ENCODE measurements at places on chromosomes 3 and 15.

GRCh38 chr3:169104972-169105371, 558.5 kb downstream of the MECOM start:
- DNase-seq: no peak

DNA sequence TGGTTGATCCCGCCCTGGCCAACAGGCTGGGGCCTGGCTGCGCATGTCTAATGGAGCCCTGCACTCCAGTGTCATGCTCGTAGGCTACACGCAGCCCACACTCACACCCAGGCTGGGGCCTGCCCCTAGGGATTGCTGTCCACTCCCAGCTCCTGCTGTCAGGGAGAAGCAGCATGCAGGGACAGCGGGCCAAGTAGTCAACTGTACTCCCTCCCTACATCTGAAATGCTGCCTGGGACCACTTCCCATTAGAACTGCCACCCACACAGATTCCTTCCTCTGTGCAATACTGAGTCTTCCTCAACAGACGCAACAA, 16.1 kb downstream of the ALS2CL start:
- DNase-seq: no peak

GRCh38 chr3:31002730-31003129, 108.3 kb upstream of the GADL1 start:
- no peak for DNase-seq

GRCh38 chr15:59976480-59977271, 27.4 kb upstream of the FOXB1 start:
- DNase-seq: no peak

DNA sequence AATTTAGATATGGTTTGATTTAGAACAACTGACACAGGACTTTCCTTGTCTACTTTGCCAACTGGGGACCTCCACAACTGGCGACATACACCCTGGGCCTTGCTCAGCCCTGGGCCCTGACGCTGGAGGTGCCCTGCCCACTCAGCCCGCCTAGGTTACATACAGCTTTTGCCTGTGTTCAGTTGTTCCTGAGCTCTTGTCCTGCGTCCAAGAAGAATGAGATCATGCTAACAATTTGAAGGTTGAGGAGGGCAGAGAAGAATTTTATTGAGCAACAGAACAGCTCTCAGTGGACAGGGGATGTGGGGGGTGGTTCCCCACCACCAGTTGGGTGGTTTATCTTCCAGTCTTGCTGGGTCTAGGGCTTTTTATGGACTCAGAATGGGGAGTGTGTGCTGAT, 67.9 kb downstream of the IQCH start:
- no peak for DNase-seq

GRCh38 chr3:10733297-10733696, 82.7 kb upstream of the SLC6A11 start:
- DNase-seq: no peak

DNA sequence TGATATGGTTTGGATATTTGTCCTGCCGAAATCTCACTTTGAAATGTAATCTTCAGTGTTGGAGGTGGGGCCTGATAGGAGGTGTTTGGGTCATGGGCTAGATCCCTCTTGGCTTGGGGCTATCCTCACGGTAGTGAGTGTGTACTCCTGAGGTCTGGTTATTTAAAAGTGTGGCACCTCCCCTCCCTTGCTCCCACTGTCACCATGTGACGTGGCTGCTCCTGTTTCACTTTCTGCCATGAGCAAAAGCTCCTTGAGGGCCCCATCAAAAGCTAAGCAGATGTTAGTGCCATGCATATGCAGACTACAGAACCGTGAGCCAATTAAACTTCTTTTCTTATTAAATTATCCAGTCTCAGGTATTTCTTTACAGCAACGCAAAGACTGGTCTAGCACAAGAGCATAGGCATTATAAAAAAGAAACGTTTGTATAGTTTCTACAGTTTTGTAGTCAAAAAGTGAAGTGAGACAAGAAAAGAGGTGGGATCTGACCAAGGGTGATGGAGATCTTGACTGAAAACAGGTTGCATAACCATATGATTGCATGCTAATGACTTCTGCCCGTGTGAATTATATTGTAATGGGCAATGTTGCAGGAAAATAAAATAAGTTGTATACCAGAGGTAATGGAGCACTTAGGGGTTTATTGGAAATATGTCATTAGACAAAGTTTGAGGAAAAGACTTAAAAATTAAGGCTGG, 28.5 kb upstream of the CLASP2 start:
- no peak for DNase-seq

- DNase-seq: no peak
Measured at GRCh38 chr3:151900460-151900859, 27.0 kb downstream of the SUCNR1 start.

DNA sequence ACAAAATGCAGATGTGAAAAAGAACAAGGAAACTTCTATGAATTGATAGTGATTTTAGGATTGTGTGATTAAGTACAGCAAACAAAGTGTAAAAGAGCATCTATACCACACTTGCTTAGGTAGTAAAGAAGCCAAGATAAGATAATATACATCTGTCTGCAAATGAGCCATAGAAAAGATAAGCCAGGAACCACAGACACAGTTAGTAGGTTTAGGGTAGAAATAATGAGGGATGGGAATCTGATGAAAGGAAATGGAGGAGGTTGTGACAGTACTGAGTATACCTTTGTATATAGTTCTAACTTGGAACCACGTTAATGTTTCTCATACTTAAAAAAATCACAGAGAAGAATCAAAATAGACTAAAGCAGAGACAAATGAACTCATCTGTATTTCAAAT, 54.0 kb downstream of the TCF12 start:
- DNase-seq: no peak

DNA sequence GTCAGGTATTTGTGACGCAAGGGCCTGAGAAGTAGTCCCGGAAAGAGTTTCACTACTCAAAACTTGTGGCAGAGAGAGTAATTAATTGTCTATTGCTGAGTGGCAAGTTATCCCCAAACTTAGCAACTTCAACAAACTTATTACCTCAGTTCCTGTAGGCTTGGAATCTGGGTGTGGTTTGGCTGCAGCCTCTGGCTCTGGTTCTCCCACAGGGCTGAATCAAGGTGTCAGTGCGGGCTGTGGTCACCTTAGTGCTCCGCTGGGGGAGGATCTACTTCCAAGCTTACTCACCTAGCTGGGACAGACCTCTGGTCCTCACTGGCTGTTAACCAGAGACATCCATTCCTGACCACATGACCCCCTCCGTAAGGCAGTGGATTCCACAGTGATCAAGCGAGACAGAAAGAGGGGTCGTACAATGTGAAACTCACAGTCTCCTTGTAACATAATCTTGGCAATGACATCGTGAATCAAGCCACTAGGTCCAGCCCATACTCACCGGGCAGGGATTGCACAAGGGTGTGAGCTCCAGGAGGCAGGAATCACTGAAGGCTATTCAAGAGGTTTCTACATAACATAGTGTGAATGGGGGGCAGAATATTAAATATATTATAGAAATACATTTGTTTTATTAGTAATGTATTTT, 138.3 kb downstream of the RYR3 start:
- no peak for DNase-seq

DNA sequence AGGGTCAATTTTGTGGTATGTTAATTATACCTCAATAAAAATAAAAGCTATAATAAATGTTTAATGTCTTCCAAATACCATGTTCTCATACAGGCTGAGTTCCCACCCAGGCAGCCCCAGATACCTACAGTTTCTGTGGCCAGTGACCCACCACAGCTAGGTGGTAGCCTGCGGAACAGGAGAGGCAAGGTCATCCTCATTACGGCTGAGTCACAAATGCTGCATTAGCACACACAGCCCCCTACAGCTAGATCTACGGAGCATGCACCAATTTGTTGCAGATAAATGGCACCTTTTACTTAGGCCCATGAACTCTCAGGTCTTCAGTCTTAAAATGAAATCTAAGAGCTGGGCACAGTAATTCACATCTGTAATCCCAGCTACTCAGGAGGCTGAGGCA, 5.1 kb downstream of the SPATA12 start:
- no peak for DNase-seq

- DNase-seq: no peak
Measured at GRCh38 chr3:186414735-186415419, 52.8 kb upstream of the DGKG start.

- no peak for DNase-seq
Measured at GRCh38 chr3:41794748-41795589, 166.9 kb downstream of the ULK4 start.

DNA sequence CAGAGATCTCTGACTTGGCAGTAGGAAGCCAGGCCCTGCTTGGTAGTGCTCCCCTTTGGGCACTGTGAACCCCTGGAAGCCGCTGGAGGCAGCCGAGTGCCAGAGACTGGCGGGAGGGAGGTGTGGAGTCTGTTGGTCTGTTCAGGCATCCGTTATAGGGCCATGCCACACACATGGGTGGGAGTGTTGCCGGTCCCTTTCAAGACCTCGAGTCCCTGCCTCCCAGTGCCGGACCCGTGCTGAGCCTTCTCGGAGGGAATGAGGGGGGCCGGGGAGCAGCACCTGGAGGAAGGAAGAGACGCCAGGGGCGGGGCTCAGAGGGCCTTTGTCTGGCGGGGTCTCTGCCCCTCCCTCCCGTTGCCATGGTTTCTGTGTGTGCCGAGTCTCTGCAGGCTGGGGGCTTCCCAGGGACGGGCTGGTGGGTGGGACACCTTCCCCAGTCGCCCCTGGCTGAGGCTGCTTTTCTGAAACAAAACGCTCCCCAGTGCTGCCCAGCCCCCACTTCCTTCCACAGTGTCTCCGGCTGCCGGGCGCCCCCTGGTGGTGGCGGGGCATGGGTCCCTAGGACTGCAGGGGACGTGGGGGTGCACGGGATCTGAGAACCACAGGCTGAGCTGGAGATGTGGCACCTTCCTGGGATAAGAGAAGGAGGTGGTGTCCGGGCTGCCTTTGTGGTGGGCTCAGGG, 10.0 kb downstream of the GNAI2 start:
- DNase-seq: no peak

DNA sequence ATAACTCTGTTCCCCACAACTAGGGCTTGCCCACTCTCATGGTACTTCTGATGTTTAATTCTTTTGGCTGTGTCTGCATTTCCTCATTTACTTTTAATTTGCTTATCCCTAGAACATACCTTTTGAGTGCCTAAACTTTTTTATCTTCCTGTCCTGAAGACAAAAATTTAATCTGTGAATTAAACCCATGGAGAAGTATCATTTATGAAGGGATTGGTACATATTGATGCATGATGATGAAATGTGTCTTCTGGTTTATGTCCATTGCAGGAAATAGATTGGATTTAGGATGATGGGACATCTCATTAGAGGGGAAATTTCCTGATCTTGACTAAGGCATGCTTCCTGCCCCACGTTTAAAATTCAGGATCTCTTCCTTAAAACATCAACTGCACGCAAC, 109.5 kb downstream of the PGPEP1L start:
- DNase-seq: no peak

GRCh38 chr3:183159333-183159732, 3.2 kb downstream of the LAMP3 start:
- DNase-seq: no peak

DNA sequence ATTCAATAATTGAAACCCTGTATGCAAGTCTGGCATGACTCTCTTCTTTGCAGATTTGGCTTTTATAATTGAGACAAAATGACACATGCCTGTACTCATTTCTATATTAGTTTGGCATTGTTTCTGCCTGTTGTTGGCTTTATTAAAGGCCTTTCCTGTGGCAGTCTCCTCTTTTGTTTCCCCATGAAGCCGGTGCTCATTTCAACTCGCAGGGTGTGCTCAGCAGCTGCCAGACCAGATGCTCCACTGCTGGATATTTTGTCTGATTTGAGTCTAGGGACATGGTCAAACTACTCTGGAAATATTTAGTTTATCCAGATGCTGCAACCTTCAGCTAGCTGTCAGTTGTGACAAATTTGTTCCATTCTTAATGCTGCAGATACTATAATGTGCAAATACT, 445.3 kb downstream of the NAALADL2 start:
- DNase-seq: no peak

- DNase-seq: no peak
Measured at GRCh38 chr15:37038716-37039106, 61.6 kb downstream of the MEIS2 start.

DNA sequence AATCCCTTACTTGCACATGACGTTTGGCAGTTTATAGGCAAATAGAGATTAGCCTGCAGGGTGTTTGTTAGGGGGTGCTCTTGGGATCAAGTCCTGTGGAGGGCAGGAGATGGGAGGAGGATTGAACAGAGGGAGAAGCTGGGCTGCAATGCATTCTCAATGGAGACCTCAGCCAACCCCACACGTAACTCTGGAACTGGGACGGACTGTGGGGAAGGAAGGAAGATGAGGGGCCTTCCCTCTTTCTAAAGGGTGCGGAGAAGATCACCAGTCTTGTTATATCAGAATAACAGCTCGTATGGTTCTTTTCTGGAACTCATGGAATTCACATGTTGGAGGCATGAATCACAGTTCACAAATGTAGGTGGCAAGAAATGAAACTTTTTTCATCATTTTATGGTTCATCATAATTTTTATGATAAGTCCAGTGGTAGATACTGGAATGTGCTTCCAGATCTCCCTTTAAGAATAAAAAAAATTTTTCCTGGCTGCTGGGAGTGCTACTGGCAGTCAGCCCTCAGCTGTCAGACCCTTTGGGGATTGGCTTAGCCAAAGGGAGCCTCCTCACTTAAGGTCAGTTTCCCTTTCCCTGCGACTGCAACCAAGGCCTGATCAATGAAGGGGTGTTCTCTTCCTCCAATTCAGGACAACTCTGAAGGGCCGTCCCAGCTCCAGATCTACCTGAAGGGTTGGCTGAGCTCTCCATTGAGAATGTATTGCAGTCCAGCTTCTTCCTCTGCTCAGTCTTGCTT, 20.5 kb upstream of the LYZL4 start:
- no peak for DNase-seq

- DNase-seq: no peak
Measured at GRCh38 chr3:46549408-46549904, 16.6 kb downstream of the LRRC2 start.

DNA sequence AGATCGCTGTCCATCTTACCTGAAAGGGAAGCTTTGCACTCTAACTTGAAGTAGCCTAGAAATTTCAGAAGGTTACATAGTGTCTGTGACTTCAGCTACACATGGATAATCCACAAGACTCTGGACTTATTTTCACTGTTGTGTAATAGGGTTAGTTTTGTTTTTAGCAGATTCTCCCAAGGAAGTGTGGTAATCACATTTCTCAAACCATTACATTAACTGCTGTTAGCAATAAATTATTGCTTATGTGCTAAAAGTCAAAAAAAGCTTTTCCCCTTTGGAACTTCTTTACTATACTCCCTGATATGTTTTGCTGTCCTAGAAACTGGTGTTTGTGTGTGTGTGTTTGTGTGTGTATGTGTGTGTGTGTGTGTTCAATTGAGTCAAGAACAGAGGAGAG, 351.8 kb upstream of the TPRG1 start:
- DNase-seq: no peak

GRCh38 chr15:73165844-73166243, 113.6 kb downstream of the NEO1 start:
- DNase-seq: no peak

GRCh38 chr15:82856397-82857170, 47.2 kb downstream of the WHAMM start:
- no peak for DNase-seq

GRCh38 chr3:131840156-131840797, 194.5 kb downstream of the CPNE4 start:
- peak; percentile 1 for DNase-seq

DNA sequence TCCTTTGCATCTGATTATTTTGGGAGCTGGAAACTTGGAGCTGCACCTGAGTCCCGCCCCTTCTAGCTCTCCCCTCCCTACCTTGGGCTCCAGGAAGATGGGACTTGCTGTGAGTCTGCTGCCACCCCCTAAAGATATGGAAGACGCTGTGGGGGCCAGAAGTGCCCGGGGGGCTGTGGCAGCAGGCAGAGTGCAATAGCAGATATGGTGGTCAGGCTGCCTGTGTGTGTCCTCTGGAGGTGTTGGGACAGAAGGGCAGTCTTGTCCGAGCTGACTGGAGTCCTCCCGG, 485 bp downstream of the PAK6 start:
- DNase-seq: no peak

GRCh38 chr3:36193448-36193847, 186.9 kb upstream of the STAC start:
- DNase-seq: no peak

Data from retinal pigment epithelial cell (primary cell).